K562 (cell line): ENCODE measurements at places on chromosomes 7 and 10.
A peak's percentile ranks its signal among the peaks of the same experiment; 100 is the strongest.

DNA sequence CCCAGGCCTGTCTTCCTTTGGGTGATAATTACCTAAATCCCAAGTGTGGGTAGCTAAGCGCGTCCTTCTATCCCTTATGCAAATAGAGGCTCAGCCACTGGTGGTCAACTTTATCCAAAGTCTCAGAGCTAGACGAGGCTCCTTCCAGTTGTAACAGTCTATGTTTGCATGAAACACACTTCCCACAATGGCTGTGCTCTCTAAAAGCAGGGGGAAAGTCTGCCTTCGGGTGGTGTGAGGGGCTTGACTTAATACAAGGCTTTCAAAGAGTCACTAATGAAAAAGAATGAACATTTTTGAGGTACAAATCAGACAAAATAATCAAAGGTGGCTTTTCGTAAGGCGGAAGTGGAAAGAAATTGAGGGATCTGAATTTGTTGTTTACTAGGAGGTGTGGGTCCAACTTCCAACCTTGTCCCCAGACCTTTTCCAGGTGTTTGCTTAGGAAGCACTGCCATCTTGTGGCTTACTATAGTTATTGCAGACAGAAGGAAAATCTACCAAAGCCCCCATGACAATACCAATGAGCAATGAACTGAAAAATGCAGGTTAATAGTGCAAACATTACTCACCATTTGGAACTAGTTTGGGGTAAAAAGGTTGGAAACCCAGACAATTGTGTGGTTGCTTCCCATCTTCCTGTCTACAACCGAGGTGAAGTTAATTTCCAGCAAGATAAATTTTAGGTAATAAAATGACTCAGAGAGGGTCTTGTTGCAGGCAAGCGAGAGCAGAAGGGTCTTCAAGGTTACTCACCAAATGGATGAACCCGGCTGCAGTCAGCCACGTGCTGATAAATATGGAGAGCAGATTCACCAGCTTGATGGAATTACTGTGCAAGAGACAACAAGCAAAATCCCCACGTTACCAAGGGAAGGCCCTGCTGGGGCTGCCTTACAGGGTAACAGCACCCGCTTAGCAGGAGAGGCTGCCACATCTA, 525.7 kb downstream of the KCNMA1 start:
- peak; percentile 65 for DNase-seq

DNA sequence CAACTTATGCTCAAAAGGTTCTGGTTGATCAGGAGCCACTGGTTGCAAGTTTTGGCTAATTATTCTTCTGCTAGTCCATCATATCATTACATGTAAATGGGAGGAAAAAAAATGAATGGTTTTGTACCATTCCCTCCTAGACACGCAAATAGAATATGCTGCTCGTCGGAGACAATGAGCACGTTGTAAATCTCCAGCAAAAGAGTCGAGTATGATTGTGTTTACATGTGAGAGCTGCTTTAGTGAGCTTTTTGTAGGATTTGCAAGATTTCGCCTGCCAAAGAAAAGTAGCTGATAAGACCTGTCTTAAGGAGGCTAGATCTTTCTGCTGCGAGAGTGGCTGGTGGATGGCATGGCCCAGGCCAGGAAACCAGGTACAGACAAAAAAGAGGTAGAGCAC, 109.0 kb downstream of the ZMYND11 start:
- DNase-seq, result no peak

DNA sequence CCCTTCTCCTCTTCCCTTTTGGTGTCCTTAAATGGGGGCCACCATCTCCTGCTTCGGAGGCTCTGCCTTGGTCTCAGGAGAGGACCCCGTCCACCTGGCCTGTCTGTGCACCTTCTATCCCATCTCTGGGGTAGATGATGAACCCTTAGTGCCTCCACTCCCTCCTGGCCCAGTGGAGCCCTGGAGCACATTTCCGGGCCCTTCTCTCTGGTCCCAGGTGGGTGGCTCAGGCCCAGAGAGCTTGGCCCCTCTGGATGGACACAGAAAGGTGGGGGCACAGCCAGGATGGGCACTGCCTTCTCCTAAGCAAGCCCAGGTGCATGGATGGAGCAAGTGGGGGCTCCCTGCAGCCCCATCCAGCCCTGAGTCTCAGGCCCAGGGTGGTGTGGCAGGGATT, 121.4 kb upstream of the RET start:
- DNase-seq, result no peak

DNA sequence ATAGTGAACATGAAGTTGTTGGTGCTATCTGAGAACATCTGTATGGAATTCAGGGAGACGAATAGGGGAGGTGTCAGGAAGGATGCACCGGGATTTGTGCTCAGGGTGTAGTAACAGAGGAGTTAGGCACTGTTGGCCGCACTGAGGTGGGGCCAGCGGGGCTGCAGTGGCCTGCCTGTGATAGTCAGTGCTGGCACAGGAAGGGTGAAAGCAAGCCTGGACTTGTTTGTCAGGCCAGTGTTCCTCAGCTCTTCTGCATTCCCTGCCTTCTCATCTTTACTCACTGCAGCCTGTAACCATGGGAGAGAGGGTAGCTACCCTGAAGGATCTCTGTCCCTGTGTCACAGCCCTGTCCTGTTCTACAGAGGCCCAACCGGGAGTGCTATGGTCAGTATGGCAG, 81.3 kb downstream of the SH2D4B start:
- no peak for DNase-seq

GRCh38 chr10:14815681-14816080, 22.2 kb downstream of the CDNF start:
- no peak for DNase-seq

GRCh38 chr10:110843031-110843430, 28.7 kb upstream of the PDCD4 start:
- DNase-seq, result no peak

- no peak for DNase-seq
Measured at GRCh38 chr10:129505500-129506075, 38.5 kb downstream of the MGMT start.

DNA sequence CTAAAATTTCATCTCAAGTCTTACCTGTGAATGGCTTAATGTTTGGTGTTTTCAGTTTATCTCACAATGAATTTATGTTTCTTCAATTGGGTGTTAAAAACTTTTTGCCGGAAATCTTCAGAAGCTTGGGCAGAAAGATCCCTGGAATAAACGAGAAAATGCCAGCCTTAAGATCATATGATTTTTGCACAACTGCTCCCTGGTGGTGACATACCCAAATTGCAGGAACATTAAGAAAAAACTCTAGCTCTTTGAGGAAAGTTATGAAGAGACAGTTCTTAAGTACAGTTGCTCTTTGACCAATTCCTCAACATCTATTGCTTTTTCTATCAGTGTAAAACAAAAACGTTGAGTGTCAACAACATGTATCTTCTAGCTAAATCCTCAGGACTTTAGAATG, 48.2 kb upstream of the CREB5 start:
- no peak for DNase-seq

DNA sequence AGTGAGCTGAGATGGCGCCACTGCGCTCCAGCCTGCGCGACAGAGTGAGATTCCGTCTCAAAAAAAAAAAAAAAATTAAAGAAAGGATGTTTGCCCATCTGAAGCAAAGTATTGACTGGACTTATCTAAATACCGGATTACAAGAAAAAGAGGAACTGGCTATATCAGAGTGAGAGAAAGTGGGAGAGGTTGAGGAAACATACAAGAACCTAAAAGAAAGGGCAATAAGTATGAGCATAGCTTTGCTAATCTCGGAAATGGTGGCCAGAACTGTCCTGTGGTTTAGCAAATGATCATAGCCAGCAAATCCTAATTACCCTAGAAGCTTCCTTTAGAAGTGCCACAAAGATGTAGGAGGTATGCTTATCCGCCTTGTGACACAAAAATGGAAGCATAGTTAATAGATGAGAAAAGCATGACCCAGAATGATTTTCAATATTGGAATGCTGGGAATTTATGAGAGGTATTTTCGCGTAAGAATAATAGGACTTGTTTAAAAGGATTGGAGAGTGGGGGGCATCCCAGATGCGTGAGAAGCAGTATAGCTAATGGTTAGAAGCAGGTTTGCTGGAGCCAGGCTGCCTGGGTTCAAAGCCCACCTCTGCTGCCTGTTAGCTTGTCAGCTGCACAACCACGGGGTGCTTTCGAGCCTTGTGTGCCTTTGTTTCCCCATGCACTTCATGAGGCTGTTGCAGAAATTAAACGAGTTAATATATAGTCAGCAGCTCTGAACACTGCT, 1.2 kb upstream of the GTPBP4 start:
- no peak for DNase-seq

- no peak for DNase-seq
Measured at GRCh38 chr10:99234791-99235657, 628 bp downstream of the HPSE2 start.

DNA sequence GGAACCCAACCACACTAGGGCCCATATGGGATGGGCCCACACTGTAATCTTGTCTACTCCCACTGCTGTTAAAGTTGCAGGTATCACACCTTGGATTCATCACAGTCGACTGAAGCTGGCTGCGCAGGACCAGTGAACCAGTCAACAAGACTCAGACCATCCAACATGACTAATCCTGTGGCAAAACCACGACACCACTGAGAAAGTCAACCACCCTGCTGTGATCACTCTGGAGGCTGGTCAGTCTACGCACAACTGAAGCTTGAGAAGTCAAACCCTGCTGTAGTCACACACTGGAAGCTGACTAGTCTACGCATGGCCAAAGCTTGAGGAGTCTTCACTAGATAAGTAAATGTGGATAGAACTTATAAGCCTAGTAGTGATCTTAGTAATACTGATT, 9.6 kb upstream of the CYREN start:
- DNase-seq, result no peak

DNA sequence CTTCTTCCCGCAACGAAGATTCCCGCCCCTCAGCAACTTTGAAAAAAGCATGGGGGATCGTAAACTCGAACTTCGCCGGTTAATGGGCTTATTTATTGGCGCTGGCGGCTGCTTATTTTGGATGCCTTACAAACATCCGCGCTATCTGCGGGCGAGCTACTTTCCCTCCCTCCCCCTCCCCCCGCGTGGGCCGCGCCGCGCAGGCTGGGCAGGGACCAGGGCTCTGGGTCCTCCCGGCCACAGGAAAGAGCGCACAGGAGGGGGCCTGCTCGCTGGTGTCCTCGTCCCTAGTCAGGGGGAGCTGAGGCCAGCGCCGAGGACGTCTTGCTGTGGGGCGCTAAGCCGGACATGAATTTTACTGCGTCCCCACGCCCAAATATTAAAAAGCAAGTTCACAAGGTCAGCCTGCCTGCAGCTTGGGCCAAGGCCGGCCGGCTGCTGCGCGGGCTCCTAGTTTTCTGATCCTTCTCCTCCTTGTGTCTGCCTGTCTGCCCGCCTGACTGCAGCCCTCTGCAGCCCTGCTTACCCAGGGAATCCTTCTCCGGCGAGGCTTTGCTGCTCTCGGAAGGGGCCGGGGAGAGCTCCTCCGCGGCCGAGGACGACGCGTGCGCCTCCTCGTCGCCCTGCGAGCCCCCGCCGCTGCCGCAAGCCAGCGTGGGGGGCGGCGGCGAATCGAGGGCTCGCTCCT, 1.2 kb downstream of the HOXA10 start:
- no peak for DNase-seq

DNA sequence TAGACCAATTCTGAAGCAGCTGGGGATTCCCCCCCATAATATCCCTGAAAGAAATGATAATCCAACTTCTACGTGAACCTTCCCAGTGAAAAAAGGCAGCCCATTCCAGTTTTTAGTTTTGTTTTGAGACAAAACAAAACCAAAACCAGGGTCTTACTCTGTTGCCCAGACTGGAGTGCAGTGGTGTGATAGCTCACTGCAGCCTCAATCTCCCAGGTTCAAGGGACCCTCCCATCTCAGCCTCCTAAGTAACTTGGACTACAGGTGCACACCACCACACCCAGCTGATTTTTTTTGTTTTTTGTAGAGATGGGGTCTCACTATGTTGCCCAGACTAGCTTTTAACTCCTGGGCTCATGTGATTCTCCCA, 12.5 kb upstream of the ARPC1A start:
- DNase-seq, result no peak

DNA sequence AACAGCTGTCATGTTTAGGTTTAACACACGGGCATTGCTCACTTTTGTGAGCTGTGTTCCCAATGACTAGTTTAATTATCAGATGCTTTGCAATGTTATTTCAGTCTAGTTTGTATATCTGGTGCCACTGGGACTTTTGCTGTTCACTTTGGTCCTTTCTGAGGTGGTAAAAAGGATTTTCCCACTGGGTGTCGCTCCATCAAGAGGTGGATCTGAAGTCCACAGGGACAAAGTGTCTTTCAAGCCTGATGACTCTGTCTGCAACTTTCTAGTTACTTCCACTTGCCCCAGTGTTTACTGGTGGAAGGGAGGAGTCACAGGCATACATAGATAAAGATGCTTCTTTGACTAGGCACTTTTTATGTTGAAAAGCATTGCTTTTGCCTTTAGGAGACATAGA, 242.2 kb downstream of the HGF start:
- no peak for DNase-seq

DNA sequence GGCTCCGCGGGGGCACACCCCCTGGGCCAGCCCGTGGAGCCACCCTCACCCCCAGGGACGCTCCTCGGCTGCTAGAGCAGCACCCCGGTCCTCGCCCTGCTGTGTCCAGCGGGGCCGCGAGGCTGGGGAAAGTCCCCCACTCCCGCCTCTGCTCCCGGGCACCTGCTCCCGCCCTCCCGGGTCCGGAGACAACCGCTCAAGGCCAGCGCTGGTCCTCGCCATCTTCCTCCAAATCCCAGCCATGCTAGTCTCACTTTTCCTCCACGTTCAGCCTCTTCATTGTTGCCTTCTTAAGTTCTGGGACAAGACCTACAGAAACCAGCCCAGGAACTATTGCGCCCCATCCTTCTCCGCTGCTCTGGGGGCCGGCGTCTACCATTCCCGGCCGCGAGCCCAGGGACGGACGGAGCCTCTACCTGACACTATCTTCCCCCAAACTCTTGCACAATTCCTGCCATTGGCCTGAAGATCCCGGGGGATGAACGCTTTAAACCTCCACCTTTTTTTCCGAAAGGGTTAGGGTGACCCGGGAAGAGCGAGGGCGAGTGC, 4.8 kb upstream of the KCP start:
- DNase-seq, result no peak

DNA sequence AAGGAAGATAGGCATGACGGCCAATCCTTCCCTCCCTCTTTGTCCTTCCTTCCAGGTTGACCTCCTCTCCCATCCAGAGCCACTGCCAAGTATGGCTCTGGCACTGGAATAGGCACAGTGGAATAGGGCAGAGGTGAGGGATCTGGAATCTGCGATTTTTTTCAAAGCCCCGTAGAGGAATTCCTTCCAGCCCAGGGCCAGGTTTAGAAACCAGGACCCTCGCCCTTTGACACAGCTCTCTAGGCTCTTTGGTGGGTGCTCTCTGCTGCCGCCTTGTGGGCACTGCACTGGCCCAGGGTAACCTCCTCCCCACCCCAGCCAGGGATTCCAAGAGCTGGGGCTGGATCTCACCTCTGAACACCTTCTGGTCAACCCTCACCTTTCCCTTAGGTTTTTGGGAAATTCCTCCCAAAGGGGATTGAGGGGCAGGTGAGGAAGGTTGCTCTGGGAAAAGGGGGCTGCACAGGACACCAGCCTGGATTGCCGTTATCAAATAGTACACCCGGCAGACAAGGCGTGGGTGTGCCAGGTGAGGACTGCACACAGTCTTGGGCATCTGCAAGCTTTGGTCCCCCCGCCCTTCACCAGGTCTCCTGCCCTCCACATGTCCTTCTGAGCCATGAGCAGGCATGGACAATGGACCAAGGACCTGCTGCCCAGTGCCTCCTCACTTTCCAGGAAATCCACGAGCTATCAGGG, 22.8 kb downstream of the C10orf105 start:
- peak; percentile 92 for DNase-seq
